ENCODE measurements at places on chromosomes 11 and 22. TPM values are rescaled to one million over a fixed set of nuclear protein-coding genes. Genes with fewer than 3 reads are reported as not detected.
A peak's percentile ranks its signal among the peaks of the same experiment; 100 is the strongest.

The GSTT2B gene
- 19.9 TPM for polyA plus RNA-seq

- no peak for DNase-seq
Observed at GRCh38 chr22:50141891-50142363, 28.6 kb upstream of the PANX2 start.

The CABP4 gene
- polyA plus RNA-seq: 0.57 TPM

The FGF4 gene
- polyA plus RNA-seq: not detected

The P4HA3 gene
- 0.98 TPM for polyA plus RNA-seq

The APOBEC3B gene
- 0.85 TPM for polyA plus RNA-seq

DNA sequence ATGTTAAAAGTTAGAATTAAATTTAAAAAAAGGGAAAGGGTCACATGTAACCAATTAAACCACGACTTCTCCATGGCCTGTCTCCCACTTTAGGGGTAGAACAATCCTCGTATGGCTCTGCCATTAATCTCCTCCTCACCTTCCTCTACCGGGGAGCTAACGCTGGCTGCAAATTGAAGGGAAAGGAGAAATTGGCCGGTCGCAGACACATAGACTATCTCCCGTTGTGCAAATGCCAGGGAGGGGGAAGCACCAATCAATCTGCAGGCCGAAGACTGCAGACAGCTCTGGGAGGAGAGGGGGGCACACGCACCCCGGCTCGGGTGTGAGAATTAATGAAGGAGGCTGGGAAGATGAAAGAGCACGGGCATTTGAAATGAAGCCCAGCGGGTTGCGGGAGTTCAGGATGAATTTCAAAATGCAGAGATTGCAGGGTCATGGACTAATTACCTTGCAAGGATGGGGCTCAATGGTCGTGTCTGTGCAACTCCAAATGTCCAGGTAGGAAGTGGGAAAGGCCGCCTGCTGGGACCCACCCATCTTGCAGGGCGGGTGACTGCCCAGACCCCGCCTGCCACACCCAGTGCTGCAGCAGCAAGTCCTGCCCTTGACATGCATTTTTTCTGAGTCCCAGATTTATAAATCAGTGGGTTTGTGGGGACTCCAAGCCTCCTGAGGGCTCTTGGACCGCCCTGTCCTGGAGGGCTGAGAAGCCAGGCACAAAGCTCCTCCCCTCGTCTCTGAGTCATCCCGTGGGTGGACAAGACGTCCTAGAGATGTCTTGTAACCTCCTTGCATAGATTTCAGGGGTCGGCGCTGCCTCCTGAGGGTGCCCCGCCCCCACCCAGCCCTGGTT lies 534.2 kb downstream of the TBC1D22A start:
- DNase-seq: peak; percentile 20

DNA sequence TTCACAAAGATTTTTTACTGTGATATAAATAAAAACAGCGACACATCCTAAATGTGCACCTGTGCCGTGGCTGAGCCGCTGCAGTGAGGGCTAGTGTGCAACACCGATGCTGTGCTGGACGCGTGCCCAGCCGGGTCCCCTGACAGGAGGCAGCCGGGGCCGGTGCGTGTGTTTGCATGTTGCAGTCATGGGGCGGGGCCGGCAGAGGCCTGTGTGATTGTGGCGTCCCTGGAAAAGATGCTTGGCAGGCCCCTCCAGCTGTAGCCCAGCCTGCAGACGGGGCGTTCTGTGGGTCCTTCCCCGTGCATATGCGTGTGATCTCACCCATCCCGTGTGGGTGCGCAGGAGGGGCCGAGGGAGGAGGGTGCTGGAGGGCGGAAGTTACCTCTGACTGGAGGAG lies 30.6 kb downstream of the MUC6 start:
- DNase-seq: no peak
